ENCODE measurements at places on chromosomes 2 and 18. TPM values are rescaled to one million over a fixed set of nuclear protein-coding genes. Genes with fewer than 3 reads are reported as not detected.

GRCh38 chr2:168454737-168455644 is 1.1 kb upstream of the CERS6 start:
- DNase-seq = no peak

- no peak for DNase-seq
These were observed 50.8 kb upstream of the PEX13 start for GRCh38 chr2:60966507-60967405.

DNA sequence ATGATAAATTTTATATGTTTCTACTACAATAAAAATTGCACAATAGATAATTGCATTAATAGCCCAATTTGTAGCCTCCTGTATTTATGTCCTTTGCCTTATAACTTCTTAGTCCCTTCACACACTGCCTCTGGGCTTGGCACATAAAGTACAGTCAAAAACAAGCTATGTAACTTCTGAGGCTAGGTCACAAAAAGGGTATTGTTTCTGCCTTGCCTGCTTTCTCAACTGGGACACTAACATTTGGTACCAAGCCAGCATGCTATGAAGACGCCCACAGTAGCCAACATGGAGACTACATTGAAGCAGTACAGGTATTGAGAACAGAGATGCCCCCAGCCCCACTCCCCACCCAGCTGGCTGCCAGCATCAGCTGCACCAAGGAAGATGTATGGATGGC is 5.4 kb upstream of the SLC3A1 start:
- no peak for DNase-seq

DNA sequence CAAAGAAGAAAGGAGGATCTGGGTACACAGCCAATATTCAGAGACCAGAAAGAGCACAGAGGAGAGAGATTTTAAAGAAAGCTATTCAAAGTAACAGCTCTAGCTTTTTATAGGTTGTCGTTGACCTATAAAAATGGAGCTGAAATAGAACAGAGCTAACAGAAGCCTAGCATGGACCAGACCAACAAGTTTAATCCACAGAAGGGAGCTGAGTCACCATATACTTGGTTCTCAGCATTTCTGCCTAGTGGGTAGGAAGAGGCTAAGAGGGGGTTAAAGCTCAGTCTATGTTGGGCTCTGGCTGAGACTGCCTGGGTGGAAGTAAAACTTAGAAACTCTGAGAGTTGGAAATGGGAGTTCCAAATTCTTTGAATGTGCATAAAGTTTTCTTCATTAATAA is 678.0 kb upstream of the CDH2 start:
- no peak for DNase-seq

GRCh38 chr18:44765456-44765855 is 84.8 kb downstream of the SETBP1 start:
- no peak for DNase-seq

GRCh38 chr2:141728886-141729285 is 401.9 kb downstream of the LRP1B start:
- DNase-seq = no peak

- DNase-seq = no peak
These were observed 537.1 kb upstream of the ID2 start for GRCh38 chr2:8144785-8145184.

DNA sequence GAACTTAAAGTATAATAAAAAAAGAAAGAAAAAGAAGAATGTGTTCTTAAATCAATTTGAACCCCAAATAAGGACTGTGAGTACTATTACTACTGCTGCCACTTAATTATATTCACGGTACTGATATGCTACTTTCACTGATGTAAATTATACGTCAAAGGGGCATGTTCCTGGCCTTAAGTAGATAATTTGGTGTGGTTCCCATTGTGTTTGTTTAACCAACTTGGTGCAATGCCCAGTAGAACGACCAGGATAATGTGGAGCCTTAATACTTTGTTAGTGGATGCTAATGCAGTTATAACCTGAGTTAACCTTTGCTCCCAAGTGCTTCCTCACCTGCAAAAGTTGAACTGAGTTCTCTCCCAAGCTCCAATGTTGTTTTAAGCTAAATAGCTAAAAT is 142.0 kb downstream of the NR4A2 start:
- no peak for DNase-seq

GRCh38 chr2:182980115-182980514 is 58.1 kb downstream of the NCKAP1 start:
- peak; percentile 26 for DNase-seq

DNA sequence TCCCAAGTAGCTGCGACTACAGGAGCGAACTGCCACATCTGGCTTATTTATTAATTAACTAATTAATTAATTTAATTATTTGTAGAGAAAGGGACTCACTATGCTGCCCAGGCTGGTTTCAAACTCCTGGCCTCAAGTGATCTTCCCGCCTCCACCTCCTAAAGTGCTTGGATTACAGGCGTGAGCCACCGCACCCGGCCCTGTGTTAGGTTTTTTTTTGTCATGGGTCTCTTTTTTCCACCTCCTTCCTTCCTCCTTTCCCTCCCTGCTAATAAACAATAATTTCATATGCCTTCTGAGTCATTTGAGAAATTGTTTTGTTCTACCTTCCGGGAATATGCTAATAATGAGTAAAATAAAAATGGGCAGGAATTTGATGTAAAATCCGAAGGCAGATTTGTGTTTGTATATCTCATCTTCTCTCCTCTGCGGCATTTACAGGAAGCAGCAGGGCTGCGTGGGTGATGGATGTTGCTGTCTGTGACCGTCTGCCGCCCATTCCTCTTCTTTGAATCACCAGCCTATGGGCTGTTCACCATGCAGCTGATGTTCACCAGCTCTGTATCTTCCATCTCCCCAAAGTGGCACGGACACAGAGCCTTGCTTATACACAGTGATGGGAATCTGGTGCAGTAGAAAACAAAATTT is 89.9 kb downstream of the ACSL3 start:
- DNase-seq = no peak

DNA sequence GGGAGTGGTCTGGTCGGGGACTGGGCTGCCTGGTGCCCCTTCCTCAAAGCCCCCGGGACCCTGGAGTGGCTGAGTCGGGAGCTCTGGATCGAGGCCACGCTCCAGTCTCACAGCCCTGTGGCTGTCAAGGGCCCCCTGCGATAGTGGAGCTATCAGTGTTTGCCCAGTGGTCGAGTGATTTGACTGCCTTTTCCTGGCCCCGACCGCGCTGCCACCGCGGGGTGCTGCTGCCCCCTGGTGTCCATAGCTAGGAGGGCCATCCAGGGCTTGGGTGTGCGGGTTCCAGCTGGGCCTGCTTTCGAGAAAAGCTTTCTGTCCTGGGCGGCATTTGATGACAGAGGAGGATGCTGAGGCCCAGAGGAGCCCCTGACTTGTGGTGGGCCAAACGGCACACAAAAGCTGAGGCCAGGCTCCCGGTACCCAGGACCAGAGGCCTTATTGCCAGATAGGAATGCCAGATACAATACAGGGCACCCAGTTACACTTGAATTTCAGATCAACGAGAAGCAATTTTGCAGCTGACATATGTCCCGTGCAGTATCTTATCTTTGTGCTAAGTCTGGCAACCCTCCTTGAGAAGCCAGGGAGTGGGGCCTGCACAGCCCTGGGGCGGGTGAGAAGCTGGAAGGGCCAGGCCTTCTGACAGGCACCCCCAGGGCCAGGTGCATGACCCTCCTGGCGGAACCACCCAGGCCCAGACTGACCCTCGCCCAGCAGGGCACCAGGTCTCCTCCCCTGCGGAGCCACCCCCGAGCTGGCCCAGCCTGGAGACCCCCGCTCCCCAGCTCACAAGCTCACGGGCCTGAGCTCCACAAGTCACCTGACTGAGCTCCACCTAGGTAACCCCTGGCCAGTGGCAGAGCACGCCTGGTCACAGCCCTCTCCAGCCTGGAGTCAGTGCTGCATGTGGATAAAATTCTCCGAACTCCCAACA is 13.0 kb downstream of the ODC1 start:
- DNase-seq = peak; percentile 77

DNA sequence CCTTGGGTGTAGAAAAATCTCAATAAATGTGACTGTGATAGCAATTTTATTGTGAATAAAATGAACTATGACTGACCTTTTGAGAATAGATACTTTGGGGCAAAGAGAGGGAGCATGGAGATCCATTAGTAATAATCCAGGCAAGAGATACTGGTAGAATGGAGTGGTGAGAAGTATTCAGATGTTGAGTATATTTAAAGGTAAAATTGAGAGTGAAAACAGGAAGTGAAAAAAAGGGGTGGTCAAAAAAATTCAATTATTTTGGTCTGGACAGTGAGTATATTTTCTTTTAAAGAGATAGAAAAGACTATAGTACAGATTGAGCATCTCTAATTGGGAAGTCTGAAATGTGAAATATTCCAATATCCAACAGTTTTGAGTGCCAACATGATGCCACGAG is 1515.6 kb upstream of the NXPH2 start:
- DNase-seq = no peak

DNA sequence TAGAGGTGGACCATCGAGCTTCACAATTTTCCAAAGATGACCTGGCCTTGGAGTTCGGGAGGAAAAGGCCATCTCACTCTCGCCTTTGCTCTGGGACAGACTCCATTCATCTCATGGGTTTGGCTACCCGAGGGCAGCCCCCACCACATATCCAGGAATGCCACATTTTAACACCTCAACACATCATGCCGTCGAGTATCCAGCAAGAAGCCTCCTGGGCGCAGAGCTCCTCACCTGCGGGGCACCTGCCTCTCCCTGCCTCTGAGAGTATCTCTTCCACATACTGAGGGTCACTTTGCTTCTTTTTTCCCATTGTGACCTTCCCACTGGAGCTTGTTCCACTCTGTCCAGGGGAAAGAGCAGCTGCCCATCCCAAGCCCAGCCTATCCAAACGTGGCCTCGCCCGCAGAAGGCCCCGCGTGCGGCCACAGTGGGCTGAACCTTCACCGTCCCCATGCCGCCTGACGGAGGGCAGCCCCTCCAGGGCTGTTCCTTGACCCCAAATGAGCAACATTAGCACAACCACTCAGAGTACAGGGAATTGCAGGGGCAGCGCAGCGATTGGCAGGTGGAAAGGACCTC is 5.5 kb upstream of the LIMS2 start:
- no peak for DNase-seq

GRCh38 chr2:54574107-54574859 is 118.2 kb downstream of the SPTBN1 start:
- peak; percentile 83 for DNase-seq

DNA sequence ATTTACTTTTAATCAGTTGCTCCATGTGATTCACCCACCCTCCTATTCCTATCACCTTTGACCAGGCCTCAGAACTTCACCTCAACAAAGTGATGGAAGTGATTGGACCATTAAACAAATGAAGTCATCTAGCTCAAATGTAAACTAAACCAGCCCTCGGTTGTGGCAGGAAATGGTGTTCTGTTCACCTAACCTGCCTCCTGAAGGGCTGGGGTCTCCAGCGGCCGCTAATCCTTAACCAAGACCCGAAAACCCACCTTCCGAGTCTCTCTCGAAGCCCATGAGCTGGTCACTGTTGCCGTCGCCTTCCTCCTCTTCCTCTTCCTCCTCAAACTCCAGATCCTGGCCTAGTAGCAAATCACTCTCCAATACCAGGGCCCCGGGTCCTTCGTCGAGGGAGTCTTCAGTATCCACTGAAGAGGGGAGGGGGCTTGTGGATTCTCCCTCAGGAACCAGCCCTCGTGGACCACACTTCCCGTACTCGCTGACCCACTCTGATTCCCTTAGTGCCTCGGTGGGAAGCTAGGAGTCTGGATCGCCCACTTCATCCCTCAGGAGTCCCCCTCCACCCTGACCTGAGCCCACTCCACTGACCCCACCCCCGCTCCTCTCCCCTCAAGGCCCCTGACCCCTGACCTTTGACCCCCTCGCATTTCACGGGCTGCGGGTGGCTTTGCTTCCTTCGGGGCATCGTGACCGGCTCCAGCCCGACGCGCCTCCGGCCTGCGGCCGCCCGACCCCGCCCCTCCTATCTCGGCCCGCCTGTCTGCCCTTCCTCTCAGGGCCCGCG is 503 bp downstream of the ZNF513 start:
- DNase-seq = peak; percentile 30

GRCh38 chr18:2114289-2114688 is 457.0 kb downstream of the METTL4 start:
- DNase-seq = no peak

DNA sequence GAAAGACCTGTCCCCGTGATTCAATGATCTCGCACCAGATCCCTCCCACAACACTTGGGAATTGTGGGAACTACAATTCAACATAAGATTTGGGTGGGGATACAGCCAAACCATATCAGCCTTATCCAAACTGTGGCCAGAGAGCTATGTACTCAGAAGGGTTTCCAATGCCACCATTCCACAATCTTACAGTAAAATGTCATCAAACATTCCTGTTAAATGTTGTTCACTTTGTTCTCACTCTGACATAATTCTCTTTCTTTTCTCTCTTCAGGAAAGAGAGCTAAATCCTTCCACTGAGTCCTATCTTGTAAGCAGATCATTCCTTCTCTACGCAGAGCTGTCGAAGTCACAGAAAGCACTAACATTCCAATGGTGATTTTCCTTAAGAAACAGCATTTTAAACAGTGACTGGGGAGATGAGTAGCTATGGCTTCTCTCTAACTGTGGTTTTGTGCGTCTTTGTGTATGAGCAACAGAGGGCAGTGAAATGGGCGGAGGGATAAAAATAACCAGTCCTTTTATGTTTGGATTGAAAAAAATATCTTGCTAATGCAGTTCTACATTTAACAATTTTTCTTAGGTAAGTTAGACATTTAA is 684.7 kb downstream of the EPHA4 start:
- no peak for DNase-seq

DNA sequence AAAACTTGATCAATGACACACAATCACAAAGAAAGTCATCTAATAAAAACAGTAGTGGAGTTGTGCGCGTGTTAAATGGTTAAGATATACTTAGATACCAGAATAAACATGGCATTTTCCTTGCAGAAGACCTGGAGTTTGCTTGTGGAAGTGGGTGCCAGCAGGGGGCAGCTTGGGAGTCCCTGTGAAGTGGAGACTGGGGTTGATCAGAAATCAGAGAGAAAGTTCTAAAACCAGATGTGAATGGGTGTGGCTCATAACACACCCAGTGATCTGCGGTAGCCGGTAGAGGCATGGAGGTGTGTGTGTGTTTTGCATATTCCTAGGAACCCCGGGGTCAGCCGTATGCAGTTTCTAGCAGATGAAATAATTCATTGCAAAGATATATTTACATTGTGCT is 300.1 kb upstream of the TRIB2 start:
- DNase-seq = peak; percentile 64

DNA sequence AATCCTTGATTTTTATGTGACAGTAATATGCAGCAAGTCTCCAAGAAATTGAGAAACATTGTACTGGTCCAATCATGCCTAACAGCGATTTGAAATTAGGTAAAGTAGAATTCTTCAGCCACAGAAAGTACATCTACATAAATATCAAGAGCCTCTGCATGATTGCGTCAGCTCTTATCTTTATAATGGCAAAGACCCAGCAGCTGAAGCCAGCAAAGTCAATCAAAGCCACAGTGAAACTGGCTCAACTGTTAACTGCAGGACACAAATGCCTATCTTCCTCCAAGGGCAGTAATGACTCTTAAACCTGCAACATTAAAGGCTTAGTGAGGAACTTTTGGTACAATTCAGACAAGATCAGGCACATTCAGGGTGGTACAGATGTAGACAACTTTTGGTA is 102.5 kb downstream of the BARD1 start:
- no peak for DNase-seq

Gene MALL
- not detected for total RNA-seq

Gene ERFE
- not detected for total RNA-seq

Gene ANKRD30B
- total RNA-seq = not detected

Gene ATP6V1C2
- not detected for total RNA-seq

Gene NDUFV2
- 135 TPM for total RNA-seq

Gene SLC16A14
- 0.14 TPM for total RNA-seq

Gene SLC14A1
- 2.8 TPM for total RNA-seq

Gene HOXD11
- total RNA-seq = not detected

Gene CCDC85A
- not detected for total RNA-seq

Gene C2orf80
- total RNA-seq = not detected

Gene OR6B2
- not detected for total RNA-seq

Gene MFSD6
- total RNA-seq = 38.3 TPM
